ENCODE measurements at places on chromosomes 3 and 15.

DNA sequence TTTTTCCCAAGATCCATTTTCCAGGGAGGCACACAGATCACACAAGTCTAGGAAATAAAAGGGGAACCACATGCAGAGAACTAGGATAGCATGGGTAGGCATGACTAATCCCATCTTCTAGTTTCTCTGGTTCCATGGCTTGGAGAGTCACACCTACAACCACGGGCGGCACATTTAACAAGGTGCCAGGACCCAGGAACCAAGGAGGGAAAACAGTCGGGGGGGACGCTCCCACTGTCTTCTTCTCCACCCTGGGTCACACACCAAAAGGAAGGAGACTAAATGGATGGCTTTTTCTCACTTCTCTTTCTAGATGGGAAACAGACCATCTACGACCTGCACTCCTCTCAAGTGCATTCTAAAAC is 4.6 kb upstream of the SMCO1 start:
- DNase-seq, result no peak

DNA sequence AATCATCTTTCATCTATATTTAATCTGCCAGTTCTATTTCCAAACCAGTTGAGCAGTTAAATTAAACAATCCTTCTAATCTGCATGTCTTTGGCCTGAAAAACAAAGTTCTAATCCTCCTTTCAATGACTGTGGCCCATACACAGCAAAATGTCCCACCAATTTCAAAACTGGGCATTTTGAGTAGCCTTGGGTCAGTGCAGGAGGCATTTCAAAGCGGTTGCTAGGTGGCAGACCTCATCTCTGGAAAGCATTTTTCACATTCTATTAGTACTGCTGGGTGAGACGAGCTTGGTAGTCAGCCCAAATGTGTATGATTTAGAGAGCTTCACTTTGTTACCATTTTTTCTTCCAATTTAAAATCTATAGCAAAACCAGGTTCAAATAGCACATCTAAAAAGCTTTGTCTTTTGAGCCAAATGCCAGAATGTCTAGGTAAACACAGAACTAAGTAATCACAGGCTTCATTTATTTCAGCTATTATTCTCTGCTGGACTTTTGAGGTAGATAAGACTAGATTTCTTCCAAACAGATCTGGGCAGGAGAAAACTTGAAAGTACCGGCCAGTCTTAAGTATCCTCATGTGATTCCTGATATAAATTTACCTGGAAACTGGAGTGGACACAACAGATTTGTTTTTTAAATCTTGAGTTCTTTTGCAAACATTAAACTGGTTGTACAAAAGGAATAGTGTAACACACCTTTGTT is 8.9 kb upstream of the ARHGEF26 start:
- no peak for DNase-seq

- DNase-seq, result no peak
These were observed 352.6 kb upstream of the ICE2 start for GRCh38 chr15:60831540-60831939.

DNA sequence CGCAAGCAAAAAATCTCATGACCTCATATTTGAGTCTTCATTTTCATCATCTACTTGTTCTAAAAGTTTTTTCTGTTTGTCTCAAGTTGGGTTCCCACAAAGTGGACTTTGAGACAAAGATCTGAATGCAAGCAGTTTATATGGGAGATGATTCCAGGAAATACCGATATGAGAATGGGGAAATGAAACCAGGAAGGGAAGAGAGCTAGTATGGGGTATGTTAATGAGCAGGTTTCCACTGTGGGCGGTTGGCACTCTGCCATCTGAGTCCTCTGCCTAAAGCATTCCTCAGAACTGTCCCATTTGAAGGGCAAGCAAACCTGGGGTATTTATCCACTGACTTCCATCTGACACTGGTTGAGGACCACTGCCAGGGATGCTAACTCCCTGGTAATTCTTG is 8.8 kb downstream of the ADPRH start:
- DNase-seq, result no peak

DNA sequence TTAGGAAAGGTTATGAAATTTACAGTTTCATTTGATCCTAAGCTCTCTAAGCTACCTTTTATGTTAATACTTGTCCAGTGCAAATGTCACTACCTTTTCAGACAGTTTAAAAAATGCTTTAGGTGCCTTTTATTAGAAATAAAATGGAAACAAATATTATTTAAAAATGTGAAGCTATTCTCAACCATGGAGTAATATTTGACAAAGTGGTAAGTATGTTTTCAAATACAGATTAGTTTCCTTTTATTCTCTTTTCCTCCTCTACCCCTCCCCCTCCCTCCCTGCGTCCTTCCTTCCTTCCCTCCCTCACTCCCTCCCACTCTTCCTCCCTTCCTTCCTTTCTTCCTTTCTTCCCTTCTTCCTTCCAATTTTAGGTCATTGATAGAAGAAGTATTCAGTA is 6.3 kb downstream of the LRRC3B start:
- no peak for DNase-seq

- DNase-seq, result no peak
These were observed 31.4 kb downstream of the STARD5 start for GRCh38 chr15:81292523-81293001.

- no peak for DNase-seq
These were observed 161.3 kb downstream of the KLF13 start for GRCh38 chr15:31487811-31488436.

- DNase-seq, result no peak
These were observed 264.6 kb downstream of the THSD4 start for GRCh38 chr15:71379893-71380292.

DNA sequence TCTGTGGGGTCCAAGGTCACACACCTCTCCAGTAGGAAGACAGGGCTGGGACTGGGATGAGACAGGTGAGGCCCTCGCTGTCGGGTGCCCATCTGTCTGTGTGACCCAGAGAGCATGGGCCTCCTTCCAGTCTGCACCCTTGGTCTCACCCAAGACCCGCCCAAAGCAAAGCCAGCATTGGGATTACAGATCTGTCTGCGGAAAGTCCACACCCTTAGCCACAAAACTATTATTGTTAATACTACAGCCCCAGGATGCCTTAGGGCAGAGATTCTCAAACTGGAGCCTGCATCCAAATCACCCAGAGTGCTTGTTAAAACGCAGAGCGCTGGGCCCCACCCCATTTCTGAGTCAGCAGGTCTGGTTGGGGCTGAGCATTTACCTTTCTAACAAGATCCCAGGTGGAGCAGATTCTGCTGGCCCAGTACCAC is 58.5 kb upstream of the ZNF148 start:
- no peak for DNase-seq

GRCh38 chr15:84819291-84819768 is 2.2 kb downstream of the ALPK3 start:
- no peak for DNase-seq

GRCh38 chr3:178671377-178671776 is 135.1 kb downstream of the KCNMB2 start:
- no peak for DNase-seq

GRCh38 chr3:188914552-188914951 is 257.2 kb upstream of the TPRG1 start:
- no peak for DNase-seq

- no peak for DNase-seq
These were observed 1.6 kb downstream of the PTX3 start for GRCh38 chr3:157438194-157438730.

- no peak for DNase-seq
These were observed 48.9 kb downstream of the ASB7 start for GRCh38 chr15:100651253-100651652.

DNA sequence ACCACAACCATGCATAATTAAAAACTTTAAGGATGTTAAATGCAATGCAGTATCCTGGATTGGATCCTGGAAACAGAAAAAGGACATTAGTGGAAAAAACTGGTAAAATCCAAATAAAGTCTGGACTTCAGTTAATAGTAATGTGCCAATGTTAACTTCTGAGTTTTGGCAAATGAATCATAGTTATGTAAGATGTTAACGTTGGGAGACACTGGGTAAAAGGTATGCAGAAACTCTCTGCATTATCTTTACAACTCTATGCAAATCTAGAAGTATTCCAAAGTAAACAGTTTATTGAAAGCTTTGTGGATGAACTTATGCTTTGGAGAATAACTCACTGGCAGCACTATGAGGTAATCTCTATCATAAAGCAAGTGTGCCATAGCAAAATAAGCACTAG is 357.4 kb downstream of the RORA start:
- no peak for DNase-seq

DNA sequence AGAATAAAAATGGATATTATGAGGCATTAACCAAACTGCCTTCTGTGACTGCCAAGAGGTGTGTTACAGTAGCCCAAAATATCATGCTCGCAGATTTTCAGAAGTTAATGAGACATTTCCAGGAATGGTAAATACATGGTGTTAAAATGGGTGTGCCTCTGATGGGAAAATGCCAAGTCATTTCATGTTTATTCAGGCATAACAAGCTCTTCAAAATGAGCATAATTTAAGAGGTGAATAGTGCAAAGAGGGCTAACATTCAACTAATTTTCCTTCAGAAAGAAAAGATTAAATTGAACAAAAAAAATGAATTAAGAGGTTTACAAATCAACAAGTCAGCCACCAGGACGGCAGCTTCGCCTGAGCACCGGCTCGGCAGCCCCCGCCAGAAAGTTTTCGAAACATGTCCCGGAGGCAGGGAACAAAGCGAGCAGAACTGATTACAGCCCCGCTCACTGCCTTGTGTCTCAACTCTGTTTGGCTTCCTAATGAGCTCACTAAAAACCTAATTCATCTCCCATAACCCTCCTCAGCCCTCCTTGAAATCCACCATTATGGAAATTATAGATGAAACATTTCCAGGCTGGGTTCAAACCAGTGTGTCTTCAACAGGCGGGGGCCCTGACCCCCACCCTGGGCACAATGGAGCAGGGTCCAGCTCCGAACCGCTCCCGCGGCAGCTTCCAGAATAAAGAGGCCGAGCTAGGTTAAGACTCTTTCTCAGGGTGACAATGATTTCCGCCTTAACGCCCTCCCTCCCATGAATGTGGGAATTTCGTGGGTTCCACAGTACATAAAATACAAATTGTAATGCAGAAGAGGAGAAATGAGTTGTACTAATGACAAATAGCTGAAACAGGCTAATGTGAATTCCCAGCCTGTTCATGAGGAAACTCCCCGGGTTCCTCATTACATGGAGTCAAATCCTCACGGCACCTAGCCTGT is 43.9 kb downstream of the MEIS2 start:
- no peak for DNase-seq

- DNase-seq, result no peak
These were observed 77.6 kb downstream of the CCK start for GRCh38 chr3:42188376-42188775.

DNA sequence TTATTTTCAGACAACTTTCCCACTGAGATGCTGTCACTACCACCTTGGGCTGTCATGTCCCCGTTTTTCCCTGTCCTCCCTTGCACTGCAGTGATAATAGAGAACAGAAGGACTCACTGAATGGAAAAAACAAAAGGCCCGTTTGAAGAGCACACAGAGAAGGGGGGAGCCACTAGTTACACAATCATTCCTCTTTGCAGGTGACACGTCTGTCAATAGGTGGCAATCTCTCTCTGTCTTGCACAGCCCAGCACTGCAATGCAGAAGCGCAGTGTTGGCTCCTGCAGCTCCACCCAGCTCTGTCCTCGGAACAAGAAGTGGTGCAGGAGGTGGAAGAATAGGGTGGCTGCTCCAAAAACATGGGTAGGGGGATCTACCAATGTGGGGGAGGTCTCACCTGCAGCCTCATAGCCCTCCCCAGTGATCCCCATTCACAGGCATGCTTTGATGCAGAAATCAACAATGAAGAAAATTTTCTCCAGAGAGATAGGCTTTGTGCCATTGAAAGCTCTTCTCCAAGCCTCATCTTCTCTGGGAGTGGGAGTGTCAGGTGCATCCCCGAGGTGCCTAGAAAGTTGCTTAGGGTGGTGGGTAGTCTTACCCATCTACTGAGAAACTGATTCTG is 31.8 kb downstream of the FSTL1 start:
- no peak for DNase-seq

DNA sequence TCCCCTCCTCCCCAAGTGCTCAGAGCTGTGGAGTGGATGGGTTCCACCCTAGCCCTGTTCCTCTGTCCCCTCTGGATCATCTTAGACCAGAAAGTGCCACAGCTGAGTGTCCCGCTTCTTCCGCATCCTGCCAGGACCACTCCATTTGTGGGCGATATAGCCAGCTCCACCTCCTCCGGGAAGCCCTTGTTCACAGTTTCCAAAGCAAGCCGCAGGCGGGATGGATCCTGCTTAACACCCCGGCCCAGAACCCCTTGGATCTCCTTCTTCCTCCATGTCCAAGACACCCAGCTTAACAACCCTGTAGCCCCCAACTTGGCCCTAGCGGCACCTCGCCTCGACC is 490 bp upstream of the ALAS1 start:
- no peak for DNase-seq

DNA sequence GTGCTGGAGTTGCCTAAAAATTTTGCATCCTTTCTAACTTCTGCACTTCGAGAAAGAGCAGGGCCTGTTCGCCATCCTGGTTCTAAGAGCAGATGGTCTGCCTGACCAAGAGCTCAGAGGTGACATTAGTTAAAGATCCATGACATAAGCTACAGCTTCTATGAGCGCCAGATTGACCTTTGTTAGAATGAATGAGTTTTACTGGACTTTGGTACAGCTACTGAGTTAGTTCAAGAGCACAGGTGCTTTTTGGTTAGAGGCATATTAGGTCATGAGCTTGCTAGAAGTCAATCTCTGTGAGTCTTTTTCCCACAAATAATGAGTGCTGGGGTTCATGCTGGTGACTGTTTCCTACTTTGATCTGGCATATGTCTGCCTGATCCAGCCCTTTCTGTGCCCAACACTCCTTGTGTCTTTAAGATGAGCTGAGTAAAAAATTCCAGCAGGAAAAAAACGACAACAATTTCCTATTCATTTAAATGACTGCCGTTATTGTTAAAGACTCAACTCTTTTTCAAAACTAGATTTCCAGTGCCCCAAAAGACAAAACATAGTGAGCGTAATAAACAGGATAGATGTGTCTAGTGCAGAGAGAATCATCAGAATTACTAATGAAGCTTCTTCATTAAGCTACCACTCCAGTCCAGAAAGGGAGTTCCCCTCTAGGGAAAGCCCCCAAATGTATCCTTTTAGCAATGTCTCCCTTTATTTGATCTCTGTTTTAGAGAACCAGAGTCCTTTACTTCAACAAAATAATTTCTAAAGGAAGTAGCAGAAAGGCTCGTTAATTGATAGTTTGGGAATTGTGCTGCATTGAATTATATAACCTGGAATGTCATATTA is 152.9 kb downstream of the SLCO3A1 start:
- no peak for DNase-seq

DNA sequence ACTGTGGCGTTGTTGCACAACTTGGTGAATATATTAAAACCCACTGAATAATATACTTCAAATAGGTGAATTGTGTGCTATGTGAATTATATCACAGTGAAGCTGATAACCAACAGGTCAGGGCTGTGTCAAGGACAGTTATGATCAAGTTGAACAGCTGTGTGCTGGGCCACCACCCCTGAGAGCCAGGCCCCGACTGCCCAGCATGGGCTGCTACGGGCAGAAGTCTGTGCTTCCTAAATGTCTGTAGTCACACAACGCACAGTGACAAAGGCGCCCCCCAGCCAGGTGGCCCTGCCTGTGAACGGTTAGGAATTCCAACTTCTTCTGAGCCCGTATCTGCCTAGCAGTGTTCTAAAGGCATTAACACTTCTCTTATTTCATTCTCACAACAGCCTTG is 32.8 kb downstream of the TKT start:
- no peak for DNase-seq

GRCh38 chr15:36810656-36811449 is 231.4 kb downstream of the CDIN1 start:
- no peak for DNase-seq

- no peak for DNase-seq
These were observed 1.4 kb upstream of the TRIM69 start for GRCh38 chr15:44734839-44735481.

GRCh38 chr3:129424185-129424841 is 4.1 kb downstream of the EFCAB12 start:
- DNase-seq, result no peak

GRCh38 chr15:77944002-77944867 is 133.3 kb downstream of the TBC1D2B start:
- DNase-seq, result peak; percentile 48
